ENCODE measurements at places on chromosomes 6 and 20.

GRCh38 chr6:107536180-107536961 lies 46.5 kb downstream of the SOBP start:
- no peak for DNase-seq

DNA sequence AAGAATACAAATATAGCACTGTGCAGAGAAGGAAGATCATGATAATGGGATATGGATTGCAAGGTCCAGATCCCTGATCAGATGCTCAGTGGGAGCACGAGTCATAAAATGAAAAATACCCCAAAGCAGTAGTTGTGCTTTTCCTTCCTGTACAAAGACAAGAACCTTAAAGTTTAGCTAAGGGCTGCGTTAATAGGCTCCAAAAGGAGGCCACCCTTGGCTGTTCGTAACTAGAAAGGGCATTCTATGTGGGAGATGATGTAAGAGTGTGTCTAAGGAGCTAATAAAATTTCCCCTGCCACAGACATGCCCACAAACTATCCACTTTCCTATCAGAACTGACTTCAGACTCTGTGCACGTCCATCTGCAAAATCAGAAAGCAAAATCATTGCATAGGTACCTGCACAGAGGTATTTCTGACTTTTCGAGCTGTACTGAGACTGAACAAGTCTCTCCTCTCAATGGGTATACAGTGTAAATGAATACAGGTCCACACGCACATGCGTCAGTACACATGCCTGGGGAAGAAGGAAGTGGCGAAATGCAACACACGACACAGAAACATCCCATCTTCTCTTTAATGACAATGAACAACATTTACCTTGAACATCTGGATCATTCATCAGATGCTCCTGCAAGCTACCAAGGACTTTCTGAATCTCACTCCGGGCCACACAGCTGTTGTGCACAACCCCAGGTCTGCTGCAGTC lies 16.9 kb upstream of the ANKRD60 start:
- DNase-seq: no peak

GRCh38 chr6:10610289-10610688 lies 84.1 kb downstream of the C6orf52 start:
- DNase-seq: no peak

GRCh38 chr6:150299873-150300485 lies 68.8 kb upstream of the IYD start:
- DNase-seq: no peak

DNA sequence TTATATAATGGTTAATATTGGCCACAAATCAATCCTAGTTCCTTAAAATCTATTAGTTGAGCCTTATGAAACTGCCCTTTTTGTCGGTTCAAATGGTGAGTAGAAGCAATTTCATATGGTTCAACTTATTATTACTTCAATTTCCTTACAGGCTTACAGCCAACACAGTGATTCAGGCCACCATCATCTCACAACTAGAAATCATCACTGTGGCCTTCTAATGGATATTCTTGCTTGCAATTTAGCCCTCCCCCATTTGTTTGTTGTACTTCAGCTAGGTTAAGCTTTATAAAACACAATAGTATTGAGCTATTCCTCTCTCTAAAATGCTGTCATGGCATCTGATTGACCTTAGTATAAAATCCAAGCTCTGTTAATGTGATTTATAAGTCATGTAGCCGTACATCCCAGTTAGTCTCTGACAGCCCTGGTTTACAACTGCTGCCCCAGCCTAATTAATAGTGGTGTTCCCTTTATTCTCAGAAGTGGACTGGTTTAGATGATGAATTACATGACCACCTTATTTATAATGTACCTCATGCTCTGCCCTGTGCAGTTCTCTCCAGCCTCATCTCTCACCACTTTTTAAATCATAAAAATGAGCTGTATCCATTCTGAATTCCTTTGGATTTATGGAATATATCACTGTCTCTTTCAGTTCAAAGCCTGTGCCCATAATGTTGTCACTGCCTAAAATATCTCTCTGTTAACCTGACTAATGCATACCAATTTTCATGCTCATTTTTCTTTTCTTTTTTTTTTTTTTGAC lies 36.7 kb downstream of the LAMA2 start:
- no peak for DNase-seq

- no peak for DNase-seq
Observed at GRCh38 chr6:107369493-107369892, 89.9 kb downstream of the PDSS2 start.

DNA sequence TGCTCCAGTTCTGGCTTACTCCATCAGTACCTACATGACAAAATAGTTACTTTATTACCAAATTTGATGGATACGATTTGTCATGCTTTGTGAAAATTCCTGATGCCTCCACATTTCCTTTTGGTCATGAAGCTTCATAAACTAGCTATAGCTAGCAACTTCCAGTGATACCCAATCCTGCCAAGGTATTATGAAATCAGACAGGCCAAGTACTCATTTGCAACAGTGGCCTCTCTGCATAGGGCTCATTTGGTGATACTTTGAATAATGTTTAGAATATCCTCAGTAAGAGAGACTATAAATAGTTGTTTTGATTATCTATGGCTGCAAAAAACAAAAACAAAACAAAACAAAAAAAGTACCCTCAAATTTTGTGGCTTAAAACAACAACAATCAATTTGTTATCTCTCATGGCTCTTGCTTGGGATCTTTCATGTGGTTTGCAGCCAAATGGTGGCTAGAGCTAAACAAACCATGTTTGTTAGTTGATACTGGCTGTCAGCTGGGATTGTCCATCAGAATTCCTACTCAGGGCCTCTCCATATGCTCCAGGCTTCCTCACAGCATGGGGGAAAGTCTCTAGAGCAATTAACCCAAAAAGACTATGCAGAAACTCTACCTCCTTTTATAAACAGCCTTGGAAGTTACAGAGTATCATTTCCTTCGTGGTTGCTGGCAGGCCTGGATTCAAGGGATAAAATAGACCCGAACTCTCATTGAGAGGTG lies 10.1 kb upstream of the PRL start:
- no peak for DNase-seq

GRCh38 chr20:19802492-19803158 lies 44.6 kb downstream of the RIN2 start:
- no peak for DNase-seq

DNA sequence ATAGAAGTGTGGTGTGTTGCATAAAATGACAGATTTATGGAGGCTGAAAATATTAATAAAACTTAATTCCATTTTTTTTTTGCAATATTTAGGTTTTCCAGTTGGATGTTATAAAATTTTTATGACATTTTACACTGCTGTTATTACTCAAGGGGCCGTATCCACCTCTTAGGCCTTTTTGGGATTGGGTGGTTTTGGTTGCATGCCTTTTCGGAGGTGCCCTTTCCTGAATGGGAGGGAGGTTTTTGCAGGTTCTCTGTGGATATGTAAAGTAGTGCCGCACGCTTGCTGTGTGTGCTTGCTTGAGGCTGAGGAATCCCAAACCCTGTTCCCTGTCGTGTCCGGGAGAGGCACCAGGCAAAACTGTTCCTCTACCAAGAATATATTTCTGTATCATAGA lies 6.8 kb downstream of the ARID1B start:
- DNase-seq: no peak

GRCh38 chr6:31814677-31815024 lies 432 bp downstream of the HSPA1L start:
- DNase-seq: no peak

DNA sequence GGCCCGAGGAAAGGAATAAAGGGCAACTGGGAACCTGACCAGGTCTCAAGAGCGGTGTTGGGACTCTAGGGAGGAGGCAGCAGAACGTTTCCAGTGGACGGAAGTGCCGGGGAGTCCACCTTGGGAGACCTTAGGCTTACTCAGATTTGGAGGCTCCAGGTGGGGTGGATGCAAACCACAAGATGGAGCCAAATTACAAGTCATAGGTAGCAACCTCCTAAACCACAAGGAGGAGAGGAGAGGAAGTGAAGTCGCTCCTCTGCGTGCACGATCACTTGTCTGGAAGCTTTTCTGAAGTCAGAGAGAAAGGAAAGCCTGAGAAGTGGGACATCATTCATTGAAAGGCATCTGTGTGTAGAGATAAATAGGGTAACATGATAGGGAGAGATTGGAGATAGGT lies 9.3 kb downstream of the HLA-DOA start:
- DNase-seq: no peak

- DNase-seq: no peak
Observed at GRCh38 chr6:142320366-142320765, 18.6 kb downstream of the ADGRG6 start.

- DNase-seq: no peak
Observed at GRCh38 chr20:34368547-34368946, 5.5 kb downstream of the ITCH start.

GRCh38 chr20:19775353-19776253 lies 17.5 kb downstream of the RIN2 start:
- DNase-seq: no peak

DNA sequence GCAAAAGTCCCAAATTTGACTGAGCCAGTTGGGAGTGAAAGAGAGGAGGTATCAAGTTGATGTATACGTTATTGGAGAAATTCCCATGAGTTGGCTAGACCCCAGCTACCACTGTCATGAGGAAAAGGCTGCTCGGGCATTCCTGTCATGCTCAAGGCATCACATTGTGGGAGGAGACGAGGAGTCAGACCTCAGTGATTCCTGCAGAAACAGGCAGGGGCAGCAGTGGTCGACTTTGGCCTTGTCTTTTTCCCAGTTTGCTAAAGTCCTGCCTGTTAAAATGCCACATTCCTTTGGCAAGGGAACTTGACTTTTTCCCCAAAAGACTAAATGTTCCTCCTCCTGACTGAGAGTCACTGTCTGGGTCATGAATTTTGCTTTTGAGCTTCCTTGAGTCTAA lies 295.5 kb upstream of the HS3ST5 start:
- DNase-seq: no peak
